ENCODE measurements at places on chromosomes 12 and 14.

DNA sequence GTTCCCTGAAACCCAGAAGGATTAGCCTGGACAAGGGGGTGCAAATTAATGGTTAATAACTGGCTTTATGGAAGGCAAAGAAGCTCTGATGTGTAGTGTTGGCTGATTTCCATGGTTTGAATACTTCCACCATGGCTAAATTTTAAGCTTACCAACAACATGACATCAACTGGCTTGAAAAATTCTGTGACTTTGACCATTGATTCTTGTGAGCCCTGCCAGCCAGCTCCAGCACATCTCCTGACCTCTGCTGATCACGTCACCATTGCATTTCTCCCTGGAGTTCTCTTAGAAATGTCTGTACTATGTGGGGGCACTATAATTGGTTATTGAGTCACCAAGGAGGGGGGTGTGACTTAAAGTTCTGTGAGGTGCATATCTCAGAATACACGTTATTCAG is 171.2 kb downstream of the MYRFL start:
- DNase-seq: no peak

- DNase-seq: no peak
Observed at GRCh38 chr14:25122843-25123242, 72.9 kb upstream of the STXBP6 start.

GRCh38 chr12:130988751-130989150 is 35.0 kb downstream of the ADGRD1 start:
- no peak for DNase-seq

- no peak for DNase-seq
Observed at GRCh38 chr14:104750056-104750752, 2.7 kb upstream of the SIVA1 start.

GRCh38 chr14:90556012-90556477 is 159.2 kb downstream of the CALM1 start:
- no peak for DNase-seq

DNA sequence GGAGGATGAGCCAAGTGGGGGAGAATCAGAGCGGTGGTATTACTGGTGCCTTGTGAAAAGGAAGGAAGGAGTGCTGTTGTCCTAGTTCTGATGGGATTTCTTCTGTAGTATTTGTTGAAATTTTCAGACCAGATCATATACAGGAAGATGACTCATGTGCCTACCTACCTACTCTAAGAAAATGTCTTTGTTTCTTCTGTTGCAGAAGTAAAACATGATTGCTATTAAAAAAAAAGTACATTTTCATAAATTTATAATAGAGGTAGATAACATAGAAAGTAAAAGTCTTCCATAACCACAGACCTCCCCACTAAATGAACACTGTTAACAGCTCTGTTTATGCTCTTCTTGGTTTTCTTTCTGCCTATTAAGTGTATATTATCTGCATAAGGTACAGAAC is 26.9 kb downstream of the SAMD4A start:
- DNase-seq: no peak

DNA sequence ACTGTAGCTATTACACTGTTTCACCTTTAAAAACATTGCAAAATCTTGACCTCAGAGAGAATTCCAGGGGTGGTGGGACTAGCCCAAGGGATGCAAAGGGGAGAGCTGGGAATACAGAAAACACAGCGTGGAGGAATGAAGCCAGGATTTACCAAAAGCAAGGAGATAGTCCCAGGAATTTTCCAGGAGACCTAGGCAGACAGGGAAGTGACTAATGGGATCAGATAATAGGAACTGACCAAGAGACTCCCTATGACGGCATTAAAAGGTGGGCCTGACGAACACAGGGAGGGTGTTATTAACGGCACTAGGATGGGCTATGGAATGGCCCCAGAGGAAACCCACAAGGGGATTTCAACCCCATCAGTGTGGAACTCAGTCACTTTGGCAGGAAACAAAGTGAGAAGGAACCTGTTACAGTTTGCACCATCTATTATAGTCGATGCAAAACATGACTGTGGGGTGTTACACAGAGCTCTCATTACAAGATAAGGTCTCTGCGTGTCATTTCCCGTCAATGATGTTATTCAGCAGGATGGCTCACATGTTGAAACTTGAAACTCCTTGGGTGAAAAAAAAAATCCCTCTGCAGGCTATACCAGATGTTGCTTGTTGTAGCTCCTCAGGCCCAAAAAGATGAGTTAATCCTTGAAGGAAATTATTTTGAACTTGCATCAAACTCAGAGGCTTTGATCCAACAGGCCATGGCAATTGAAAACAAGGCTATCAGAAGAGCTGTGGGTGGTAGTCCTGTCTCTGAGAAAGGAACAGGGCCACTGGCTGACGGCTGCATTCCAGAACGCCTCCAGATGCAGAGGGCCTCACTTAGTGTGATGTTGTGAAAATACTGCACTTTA is 58.7 kb downstream of the DRAM1 start:
- DNase-seq: no peak

GRCh38 chr12:58086930-58087329 is 145.6 kb downstream of the ATP23 start:
- no peak for DNase-seq

DNA sequence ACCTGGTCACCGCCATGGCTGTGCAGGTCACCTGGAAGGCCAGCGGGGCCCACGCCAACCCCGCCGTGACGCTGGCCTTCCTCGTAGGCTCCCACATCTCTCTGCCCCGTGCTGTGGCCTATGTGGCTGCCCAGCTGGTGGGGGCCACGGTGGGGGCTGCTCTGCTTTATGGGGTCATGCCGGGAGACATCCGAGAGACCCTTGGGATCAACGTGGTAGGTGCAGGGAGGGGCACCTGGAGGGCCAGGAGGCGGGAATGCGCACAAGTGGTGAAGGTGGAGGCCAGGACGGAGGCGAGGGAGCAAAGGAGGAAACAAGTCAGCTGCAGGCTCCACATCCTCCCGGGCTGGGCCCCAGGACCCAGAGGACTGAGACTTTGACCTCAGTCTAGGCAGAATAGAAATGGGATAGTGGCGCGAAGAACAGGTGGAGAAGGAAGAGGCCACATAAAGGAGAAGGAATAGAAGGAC is 649 bp downstream of the AQP6 start:
- no peak for DNase-seq
